ENCODE measurements at places on chromosomes 11 and 22. TPM values are rescaled to one million over a fixed set of nuclear protein-coding genes. Genes with fewer than 3 reads are reported as not detected.

DNA sequence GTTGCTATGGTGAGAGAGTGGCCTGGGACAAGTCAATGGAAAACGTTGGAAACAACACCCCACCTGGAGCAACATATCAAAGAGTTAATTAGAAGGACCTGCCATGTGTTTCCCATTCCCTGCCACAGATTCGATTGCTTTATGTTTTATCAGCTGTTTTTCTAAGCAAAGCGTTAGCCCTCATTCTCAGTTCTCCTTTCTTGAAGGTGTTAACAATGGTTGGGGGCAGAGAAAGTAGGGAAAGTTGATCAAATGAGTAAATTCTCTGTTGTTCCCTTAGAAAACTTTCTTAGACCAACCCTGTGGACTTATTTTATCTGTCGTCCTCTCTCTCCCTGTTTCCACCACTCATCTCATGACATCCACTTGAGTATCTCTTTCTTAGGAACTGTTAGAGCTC, 102.5 kb downstream of the ADAMTS15 start:
- no peak for DNase-seq

GRCh38 chr11:64139049-64139448, 26.9 kb downstream of the MACROD1 start:
- DNase-seq, result no peak

GRCh38 chr11:19828382-19829108, 115.9 kb downstream of the NAV2 start:
- no peak for DNase-seq

DNA sequence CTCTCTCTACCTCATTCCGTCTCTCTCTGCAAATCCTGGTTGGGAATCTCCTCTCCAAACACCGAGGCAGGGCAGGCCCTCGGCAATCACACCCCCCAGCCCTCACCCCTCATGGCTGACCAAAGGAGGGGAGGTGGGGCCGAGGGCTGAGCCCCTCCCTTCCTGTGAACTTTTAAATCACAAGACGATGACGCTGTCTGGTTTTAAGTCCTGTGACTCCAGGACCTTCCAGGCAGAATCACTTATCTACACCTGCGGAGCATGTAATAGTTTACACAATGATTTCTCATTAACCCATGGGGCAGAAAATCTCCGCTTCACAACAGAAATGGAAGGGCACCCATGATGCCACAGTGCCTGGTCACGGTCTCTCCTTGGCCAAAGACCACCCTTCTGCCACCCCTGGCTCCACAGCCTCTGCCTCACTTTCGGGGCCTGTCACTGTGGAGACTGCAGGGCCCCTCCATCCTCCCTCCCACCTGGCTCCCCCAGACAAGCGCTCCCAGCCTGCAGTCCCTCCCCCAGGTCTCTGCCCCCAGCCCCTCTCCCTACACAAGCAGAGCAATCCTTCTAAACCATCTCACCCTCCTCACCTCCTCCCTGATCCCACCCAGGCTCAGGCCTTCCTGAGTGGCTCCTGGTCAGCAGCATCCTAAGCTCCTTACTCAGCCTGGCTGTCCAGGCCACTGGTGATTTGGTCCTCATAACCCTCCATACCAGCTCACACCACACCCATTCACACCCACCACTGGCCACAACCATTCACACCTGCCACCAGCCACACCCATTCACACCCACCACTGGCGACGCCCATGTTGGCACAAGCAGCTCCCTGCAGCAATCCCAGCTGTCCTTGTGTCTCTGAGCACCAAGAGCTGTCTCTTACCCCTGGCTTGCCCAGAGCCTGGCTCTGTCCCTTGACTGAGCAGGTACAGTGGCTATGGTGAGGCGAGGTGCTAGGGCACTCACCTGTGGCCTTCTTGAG, 30.7 kb upstream of the ARFGAP3 start:
- DNase-seq, result no peak

DNA sequence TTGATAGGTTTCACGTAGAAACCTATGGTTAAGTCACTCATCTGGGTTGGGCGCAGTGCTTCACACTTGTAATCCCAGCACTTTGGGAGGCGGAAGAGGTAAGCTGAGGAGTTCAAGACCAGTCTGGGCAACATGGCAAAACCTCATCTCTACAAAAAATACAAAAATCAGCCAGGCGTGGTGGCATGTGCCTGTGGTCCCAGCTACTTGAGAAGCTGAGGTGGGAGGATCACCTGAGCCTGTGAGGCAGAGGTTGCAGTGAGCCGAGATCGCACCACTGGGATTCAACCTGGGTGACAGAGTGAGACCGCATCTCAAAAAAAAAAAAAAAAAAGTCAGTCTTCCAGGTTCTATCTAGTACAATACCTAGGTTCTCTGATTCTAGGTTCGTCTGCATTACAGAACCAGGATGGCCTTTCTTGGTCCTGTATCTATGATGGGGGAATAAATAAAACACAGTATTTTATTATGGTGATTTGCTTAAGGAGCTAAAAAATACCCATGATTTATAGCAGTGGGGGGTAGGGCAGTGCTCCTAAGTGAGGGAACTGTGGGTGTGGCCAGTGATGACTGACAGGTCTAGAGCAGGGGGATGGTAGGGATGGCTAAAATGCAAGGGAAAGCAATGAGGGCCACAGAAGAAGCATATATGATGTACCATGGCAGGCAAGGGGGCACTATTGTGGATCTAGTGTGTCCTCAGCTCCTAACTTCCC, 65.5 kb upstream of the NUP160 start:
- peak; percentile 22 for DNase-seq

- DNase-seq, result no peak
These were observed 2.1 kb upstream of the LRRC32 start for GRCh38 chr11:76672431-76673175.

DNA sequence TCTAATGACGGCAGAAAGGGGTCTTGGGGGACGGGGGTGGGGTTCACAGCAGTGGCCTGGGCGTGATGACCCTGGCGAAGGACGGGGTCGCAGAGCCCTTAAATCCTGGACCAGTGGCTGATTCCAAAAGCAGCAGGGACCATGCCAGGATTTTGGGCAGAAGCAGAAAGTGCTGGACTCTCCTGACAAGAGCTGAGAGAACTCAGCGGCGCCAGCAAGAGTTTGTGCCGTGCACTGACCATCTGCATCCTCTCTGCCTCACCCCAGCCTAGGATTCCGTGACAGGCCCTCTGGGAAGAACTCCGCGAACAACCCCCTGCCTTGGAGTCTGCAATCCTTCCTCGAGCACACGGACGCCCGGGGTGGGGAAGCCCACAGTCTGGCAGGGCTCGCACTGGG, 644 bp upstream of the NDUFV1 start:
- DNase-seq, result no peak

DNA sequence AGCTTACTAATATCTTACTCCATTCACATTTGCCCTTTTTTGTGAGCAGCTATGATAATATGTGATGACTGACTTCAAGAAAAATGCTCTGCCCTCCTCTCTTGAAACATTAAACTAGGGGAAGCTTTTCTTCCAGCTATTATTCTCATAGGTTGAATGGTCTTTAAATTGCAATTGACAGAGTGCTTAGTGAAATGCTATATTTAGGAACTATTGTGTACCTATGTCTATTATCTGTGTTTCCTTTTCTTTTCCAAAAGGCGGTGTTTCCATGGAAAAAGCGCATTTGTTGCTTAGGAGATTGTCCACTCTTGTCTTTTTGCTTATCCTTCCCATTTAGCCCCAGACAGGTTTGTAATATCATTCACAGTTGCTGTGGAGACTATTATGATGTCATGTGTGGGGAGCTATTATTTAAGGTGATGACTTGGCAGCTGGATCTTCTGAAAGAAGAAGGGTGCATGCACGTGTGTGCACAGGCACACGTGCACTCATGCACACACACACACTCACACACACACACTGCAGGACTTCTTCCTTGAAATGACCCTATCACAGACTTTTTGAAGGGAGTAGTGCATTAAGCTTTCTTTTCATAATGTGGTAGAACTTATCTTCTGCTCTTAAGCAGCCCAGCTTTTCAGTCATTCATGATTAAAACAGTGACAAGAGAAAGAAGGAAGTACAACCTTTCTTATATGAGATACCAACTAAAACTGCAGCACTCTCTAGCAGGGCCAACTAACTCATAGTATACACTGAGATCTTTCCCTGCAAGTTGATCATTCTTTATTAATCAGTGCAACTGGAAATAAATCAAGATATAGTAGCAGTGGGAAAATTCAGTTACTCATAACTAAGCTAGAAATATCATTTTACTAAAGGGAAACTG, 340.8 kb upstream of the MTNR1B start:
- DNase-seq, result no peak

DNA sequence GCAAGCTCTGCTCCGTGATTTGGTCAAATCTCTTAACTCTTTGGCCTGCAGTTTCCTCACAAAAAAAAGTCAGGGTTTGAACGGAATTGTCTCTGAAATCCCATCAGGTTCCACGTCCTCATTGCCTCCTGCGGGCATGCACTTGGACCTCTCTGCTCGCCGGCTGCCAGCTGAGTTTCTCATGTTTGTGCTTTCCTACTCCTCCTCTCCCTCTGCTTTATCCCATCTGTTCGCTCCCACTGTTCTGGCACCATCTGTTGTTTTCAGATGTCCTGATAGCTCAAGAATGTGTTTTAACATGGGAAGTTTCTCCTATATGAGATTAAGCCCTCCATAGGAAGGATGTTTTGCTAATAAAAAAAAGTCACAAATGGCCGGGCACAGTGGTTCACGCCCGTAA, 49.4 kb upstream of the ARHGAP42 start:
- no peak for DNase-seq

GRCh38 chr22:19181786-19182471, 3.4 kb upstream of the SLC25A1 start:
- DNase-seq, result no peak

DNA sequence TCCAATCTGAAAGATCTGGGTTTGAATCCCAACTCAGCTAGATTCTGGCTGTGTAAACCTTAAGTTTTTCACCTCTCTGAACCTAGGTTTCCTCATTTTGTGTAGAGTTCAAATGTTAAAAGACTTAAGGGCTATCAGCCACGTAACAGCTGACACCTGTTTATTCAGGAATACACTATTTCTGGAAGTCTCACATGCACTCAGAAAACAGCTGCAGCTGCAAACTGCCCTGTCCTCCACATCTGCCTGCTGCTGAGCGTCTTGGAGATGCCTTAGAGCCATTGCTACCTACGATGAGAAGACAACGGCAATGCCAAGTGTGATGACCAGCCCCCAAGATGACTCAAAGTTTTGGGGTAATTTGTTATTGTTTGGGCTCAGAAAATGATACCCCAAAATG, 6.7 kb upstream of the TRIM44 start:
- DNase-seq, result no peak

GRCh38 chr11:32829157-32829679, 509 bp upstream of the PRRG4 start:
- DNase-seq, result no peak

The MMP8 gene
- 2.6 TPM for total RNA-seq

The MMP7 gene
- total RNA-seq, result 2.5 TPM

The APOL3 gene
- total RNA-seq, result 66.8 TPM

The SYCE3 gene
- total RNA-seq, result not detected
